Dermis blood vessel endothelial cell (primary cell): ENCODE measurements at places on chromosomes 11 and 22. TPM values are rescaled to one million over a fixed set of nuclear protein-coding genes. Genes with fewer than 3 reads are reported as not detected.

DNA sequence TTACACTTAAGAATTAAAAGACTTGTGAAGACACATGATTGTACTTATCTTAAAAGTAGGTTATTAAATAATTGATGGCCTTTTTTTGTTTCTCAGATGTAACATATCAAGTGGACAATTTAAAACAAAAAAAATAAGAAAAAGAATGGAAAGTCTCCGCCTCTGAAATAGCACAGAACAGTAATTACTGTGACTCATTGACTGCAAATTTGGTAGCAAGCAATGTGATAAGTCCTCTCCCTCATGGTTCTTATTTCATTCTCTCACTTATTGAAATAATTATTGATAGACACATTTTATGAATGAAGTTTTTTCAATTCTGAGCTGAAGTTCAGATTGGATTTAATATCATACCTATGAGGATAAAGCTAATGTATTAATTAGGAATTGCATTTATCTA lies 717.9 kb upstream of the LUZP2 start:
- no peak for DNase-seq

Gene PGA3
- total RNA-seq: not detected in 2 replicates

Gene MYEOV
- 0.05 TPM in 1 of 2 replicates, not detected in the other for total RNA-seq

Gene APOL1
- total RNA-seq: 29.5 and 34.9 TPM in 2 replicates

DNA sequence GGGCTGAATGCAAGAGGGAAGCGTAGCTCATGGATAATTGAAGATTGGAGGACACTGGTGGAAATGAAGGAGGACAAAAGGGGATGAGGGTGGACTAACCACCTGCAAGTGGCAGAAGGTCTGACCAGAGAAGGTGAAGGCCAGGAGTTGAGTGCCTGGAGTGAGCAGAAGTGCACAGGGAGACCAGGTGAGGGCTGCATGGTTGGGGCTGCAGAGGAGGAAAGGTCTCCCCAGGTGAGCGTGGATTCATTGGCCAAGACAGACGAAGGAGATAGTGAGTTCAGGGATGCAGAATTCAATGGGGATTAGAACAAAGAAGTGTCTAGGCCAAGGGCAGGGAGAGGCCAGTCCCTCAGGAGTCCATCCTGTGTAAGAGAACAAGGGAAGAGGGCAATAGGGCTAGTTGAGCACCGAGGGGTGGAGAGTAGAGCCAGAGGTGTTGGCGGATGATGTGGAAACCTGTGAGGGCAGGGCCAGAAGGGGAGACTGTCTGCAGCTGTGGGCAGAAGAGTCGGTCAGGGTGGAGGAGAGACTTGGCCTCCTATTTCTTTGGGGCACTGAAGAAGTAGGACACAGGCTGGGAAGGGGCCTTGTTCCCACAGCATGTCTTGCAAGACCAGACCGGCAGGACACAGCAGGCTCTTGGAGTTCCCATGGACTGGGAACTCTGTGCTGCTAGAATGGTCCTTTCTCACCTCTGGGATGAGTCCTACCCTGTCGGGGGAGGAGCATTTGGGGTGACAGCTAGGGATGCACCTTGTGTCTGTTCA lies 6.7 kb downstream of the TRIM29 start:
- no peak for DNase-seq

DNA sequence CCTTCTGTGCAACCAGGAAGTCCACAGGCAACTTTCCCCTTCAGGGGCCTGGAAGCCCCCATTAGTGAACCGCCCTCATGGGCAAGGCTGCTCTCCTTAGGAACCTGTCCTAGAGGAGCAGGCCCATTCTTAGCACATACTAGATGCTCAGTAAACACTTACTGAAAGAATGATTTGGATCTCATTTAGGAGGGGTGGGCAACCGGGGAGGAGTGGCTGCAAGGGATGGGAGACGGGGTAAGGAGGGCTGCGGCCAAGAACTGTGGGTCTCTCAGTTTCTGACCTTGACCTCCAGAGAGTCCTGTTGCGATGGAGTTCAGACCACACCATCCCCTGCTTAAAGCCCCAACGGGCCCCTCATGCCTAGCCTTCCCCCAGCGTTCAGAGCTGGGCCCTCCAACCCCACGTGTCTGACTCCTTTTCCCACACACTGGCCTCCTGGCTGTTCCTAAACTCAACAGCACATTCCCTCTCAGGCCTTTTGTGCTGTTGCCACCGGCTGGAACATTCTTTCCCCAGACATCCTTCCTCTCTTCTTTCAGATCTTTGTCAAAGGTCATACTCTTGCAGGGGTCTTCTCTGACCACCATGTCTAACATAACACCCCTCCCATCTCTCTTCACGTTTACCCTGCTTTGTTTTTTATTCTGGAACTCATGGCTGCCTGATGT lies 20.7 kb upstream of the PICK1 start:
- no peak for DNase-seq

Gene ROM1
- 5.4 and 5.6 TPM in 2 replicates for total RNA-seq

Gene OR51I1
- not detected in 2 replicates for total RNA-seq

DNA sequence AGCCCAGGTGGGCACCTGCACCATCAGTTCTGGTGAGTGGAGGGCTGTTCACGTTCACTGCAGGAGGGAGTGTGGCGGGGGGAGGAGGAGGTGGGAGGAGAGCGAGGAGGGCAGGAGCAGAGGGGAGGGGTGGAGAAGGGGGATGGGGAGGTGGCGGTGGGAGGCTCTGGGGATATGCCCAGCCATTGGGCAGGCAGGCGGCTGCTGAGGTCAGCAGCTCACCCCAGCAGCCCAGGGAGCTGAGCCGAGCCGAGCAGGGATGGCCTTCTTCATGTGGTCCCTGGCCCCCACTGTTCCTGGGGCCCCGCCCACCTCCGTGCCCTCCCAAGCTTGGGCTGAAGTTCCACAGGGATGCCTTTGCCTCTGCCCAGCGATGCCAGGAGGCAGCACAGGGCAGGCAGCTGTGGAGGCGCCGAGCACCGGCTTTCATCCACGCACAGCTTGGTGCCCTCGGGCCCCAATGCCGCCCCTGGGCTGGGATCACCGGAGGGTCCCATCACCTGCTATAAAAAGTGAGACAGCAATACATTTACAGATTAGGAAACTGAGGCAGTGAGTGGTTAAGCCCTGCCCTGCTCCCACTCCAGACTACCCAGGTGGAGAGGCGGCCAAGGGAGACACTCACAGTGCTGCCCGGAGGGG lies 21.6 kb downstream of the RTN4R start:
- no peak for DNase-seq

- no peak for DNase-seq
Measured at GRCh38 chr11:128857341-128857740, 9.8 kb downstream of the KCNJ1 start.
